ENCODE measurements at places on chromosomes 4 and X.

GRCh38 chr4:7244751-7245320 is 52.5 kb downstream of the SORCS2 start:
- no peak for DNase-seq

GRCh38 chrX:45186643-45187026 is 14.0 kb downstream of the DIPK2B start:
- DNase-seq, result no peak

GRCh38 chr4:47531241-47531953 is 46.3 kb downstream of the ATP10D start:
- peak; percentile 2 for DNase-seq

GRCh38 chrX:153302796-153303195 is 18.8 kb downstream of the PNMA6F start:
- no peak for DNase-seq

DNA sequence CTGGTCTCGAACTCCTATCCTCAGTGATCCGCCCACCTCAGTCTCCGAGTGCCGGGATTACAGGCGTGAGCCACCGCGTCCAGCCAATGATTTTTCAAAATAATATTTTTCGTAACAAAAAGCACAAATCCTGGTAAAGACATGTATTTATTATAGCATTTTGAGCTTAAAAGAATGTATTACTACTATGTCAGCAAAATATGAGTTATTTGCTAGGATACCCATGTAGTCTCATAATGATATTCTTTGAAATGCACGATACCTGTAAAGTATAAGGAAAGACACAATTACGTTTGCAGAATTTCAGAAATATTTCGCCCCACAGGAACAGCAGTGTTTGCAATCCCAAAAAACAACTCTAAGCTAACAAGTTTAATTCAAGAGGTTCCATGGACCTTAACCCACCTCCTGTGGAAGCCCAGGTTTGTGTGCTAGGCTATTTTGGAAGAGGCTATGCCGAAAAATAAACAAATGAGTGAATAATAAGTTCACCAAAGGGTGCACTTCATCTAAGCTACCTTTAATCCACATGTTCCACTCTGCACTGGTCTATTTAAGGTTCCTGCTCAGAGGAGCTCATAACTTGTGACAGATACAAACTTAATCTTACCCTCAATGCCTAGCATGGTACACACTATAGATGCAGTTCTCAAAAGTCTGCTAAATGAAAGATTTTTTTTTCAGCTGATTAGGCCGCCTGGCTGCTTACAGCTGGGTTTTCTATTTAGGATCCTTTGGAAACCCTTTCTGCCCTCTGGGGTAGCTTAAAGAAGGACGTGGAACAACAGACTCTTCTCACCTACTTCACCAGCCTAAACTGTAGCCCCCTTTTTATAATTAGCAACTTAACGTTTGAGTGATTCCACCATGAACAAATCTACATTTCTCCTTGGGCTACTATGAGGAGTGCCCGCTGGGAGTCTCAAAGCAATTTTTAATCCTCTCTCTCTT is 5.0 kb downstream of the FRYL start:
- DNase-seq, result no peak

- peak; percentile 59 for DNase-seq
Observed at GRCh38 chrX:19544693-19545305, 29.5 kb upstream of the MAP3K15 start.

- no peak for DNase-seq
Observed at GRCh38 chr4:22091352-22091717, 142.8 kb upstream of the KCNIP4 start.

DNA sequence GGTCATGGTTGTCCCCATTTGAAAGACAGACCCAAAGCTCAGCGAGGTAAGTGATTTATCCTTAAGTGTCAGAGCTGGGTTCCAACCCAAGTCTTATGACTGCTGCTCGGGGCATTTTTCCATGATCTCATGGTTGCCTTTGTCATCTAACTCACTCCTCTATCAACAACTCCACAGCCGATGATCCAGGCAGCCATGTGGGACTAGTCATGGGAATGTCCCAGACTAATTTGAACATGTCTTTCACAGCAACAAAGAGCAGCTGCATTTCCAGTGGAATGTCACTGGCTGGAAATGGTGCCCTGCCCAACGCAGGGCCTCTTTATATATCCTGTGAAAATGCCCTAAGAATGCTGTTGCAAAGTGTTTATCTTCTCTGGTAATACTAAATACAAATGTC is 284.8 kb upstream of the PPARGC1A start:
- peak; percentile 14 for DNase-seq

- DNase-seq, result no peak
Observed at GRCh38 chr4:38131371-38132091, 171.3 kb downstream of the PTTG2 start.

GRCh38 chrX:3520982-3521381 is 174.5 kb upstream of the MXRA5 start:
- DNase-seq, result no peak

DNA sequence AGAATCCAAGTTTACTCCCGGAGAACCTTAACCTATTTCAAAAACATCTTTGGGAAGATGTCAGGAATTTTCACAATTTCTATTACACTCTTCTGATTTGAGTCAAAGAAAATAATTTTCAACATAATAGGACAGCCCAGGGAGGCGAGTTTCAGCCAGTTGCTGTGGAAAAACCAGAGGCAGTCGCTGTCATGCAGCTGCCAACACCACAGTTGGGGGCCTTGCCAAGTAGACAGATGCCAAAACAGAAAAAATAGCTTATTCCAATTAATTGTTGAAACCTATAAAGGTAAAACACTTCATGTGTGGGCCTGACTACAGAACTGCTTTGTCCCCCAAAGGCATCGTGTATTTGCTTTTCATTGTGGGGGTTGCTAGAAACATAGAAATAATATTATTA is 225.8 kb downstream of the DMD start:
- peak; percentile 4 for DNase-seq

DNA sequence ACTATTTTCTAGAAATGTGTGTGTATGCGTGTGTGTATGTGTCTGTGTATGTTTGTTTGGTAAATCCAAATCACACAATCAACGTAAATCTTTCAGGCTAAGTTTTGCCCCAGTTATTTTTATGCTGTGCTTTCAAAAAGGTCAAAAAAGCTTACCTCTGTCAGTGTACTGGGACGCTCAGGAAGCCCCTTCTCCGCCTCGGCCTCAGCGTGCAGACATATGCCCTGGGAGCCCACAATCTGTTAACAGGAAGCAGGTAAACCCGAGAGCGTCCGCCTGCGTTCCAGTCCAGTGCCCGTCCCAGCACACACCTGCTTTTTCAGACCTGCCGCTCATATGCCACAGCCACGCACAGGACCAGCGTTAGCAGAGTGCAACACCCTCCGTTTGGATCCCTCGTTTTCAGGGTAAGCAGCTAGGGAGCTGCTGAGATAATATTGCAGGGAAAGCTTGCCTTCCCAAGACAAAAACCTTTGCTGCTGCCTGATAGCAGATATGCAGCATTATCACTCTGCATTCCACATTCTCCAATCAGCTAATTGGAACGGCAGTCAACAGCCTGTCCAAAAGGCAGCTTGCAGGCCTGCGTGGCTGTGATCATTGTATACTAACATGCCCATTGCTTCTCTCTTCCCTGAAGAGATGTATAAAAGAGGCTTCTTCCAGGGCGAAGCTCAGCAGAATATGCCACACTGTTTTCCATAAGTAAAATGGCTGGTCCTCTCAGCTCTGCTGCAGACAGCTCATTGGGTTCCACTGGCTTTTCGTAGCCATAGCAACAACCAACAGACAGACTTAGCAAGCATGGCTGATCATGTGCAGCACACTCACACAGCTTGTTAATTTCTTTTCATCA is at the start of gene SORBS2:
Gene SORBS2 (minus strand): TSS at position 686 of the 856 bp plus-strand sequence. CDS start 121,623 bp downstream, outside the sequence.
- no peak for DNase-seq

- no peak for DNase-seq
Observed at GRCh38 chr4:123362103-123362502, 34.5 kb upstream of the SPRY1 start.

GRCh38 chrX:43592597-43592996 is 63.5 kb upstream of the MAOA start:
- peak; percentile 9 for DNase-seq

GRCh38 chr4:152247271-152247975 is 288.5 kb downstream of the FBXW7 start:
- DNase-seq, result no peak

DNA sequence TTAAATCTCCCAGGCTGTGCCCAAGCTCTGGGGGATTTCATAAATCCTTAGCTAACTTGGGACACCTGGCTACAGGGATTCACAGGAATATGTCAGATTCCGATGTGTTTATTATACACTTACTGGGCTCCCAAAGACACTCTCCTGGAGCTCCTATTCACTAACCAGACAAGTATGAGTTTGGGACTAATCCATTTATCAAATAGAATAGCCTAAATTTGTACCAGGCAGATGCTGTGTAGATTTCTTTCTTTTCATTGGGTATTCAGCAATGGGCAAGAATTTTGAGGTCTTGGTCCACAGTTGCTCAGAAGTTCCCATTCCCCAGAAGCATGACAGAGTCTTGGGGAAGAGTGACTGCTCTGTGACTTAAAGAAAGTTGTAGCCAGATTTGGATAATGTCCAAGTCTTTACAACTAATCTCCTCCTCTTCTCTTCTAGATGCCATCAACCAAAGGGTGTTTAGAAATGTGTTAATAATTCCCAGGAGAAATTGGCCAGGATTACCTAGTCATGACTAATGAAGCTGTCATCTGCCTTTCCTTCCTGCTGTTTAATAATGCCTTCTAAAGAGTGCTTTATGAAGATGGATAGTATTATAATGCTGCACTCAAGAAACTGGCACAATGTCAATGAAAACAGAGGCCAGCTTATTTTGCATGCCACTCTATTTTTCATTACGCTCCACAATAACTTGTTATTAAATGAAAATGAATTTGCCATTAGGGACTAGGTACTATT is 120.9 kb downstream of the CHIC2 start:
- no peak for DNase-seq

GRCh38 chr4:40395908-40396793 is 61.0 kb downstream of the CHRNA9 start:
- DNase-seq, result peak; percentile 4

- peak; percentile 40 for DNase-seq
Observed at GRCh38 chrX:2967998-2968909, 38.1 kb upstream of the ARSH start.

- DNase-seq, result no peak
Observed at GRCh38 chrX:39728025-39728424, 369.7 kb downstream of the BCOR start.

- no peak for DNase-seq
Observed at GRCh38 chrX:17854531-17854930, 6.6 kb downstream of the RAI2 start.

DNA sequence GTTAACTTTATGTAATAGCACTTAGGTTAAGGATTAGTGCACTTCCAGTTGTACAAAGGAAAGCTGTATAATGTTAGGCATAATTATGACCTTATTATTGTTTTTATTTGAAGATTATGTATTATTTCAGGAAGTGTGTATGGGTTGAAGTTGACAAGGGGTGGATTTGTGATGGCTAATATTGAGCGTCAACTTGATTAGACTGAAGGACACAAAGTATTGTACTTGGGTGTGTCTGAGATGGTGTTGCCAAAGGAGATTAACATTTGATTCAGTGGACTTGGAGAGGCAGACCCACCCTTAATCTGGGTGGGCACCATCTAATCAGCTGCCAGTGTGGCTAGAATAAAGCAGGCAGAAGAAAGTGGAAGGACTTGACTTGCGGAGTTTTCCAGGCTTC is 127.3 kb downstream of the PPARGC1A start:
- no peak for DNase-seq

DNA sequence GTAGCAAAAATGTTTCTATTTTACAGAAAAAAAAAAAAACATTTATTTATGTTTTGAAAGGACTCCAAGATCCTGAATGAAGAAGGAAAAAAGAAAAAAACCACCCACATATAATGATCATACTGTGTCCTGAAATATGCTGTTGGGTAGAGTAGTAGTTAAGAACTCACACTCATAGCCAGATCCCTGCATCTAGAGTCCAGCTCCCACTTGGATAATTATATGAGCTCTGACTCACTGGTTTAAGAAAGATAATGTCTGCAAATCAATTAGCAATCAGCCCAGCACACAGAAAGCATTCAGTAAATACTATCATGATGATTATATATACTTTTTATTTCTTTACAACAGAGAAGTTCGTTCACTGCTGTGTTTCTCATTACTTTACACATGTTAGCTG is 46.7 kb upstream of the MXRA5 start:
- no peak for DNase-seq

DNA sequence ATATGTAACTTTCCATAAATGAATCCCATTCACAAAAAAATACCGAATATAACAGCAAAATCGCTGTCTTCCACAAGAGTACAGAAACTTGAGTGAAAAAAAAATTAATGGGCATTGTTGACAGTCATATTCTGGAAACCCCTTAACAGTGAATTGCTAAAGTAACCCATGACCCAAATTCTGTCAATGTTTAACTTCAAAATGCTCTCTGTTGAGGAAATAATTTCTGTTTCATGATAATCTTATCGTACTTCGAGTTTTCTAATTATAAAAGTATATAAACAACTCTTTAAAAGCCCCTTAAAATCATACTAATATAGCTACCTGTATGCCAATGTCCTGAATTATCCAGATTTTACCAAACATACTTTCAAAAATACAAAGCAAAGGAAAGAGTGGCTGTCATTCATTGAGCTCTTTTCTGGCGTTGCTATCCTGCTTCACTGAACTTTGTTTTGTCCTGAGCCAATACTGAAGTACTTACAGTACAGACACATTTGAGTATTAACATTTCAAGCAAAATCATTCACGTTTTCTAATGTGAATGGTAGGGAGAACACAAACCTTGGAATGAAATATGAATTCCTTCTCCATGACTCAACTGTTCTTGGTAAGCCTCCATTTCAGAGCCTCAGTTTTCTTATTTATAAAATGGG is 2.4 kb downstream of the XAGE3 start:
- DNase-seq, result no peak

DNA sequence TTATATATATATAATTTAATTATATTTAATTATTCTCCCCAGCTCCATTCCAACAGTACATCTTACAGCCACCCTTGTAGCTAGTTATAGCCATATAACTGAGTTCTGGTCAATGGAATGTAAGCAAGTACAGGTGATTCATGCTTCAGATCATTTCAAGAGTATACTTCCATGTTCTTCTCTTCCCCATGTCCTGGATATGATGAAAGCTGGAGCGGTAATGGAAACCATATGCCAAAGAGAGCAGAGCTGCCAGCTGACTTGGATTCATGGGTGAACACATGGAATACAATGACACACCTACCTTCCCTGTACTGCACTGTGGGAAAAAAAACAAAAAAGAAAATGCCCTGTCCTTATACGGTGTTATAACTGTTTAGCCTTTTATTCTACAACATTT is 17.5 kb upstream of the CORIN start:
- no peak for DNase-seq

GRCh38 chr4:47786958-47787370 is 50.9 kb downstream of the CORIN start:
- no peak for DNase-seq

DNA sequence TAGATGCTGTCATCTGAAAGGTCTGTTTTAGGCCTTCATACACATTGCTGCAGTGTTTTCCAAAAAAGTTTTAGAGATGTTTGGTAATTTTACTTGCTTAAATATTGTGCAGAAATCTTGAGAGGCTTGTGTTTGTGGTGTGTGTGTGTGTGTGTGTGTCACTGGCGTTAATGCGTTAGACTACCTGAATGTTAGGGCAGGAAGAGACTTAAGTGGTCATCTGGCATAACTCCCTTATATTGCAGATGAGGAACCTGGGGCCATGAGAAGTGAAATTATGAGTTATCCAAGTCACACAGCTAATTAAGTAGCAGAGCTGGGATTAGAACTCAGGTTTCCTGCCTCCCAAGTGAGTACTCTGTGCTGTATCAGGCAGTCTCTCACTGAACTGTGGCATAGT is 1.4 kb downstream of the LSM6 start:
- DNase-seq, result no peak

- no peak for DNase-seq
Observed at GRCh38 chrX:19852014-19853005, 35.1 kb downstream of the SH3KBP1 start.

GRCh38 chr4:7252510-7253340 is 60.4 kb downstream of the SORCS2 start:
- no peak for DNase-seq

Data from muscle of arm (tissue), 14 donors.